ENCODE measurements at places on chromosomes 7 and 10.

GRCh38 chr7:155790666-155791065 lies 21.6 kb downstream of the SHH start:
- DNase-seq: no peak

DNA sequence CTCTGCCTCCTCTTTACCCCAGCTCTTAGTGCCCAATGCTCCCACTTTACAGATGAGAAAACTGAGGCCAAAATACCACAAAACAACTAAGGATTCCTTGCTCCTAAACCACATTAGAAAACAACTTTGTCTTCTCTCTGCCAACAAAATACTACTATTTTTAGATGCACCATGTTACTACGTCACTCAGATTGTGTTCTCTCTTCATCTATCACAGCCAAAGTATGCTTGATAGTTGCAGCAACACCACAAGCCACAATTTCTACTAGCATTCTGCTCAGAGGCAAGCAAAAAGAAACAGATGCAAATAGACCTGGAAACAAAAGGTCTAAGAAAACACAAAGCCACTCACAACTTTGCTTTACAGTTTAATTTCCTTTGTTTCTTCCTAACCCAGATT lies 3.3 kb upstream of the PDE1C start:
- DNase-seq: no peak

DNA sequence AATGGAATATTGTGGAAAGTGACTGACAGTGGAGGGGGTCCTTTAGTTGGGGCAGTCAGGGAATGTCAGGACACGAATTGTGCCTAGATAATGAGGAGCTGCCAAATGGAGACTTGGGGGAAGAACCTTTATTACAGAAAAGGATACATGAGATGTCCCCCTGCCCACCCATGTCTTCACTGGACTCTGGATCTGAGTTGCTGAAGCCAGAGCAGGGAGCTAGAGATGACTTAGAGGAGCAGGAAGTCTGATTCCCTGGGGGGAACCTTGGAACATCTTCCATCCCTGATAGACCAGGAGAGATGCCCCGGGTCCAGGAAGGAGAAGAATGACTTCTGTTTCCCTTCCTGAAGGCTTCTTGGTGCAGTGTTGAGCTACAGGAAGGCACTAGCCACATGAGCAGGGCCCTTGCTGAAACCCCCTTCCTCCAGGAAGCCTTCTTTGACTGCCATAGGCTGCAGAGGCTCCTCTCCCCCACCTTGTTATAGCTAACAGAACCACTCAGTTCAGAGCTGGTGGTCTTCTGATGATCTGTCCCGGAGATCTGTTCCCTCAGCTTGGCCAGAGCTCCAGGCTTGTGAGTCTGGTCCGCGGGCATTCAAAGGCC lies 747 bp upstream of the NEURL1 start:
- no peak for DNase-seq

DNA sequence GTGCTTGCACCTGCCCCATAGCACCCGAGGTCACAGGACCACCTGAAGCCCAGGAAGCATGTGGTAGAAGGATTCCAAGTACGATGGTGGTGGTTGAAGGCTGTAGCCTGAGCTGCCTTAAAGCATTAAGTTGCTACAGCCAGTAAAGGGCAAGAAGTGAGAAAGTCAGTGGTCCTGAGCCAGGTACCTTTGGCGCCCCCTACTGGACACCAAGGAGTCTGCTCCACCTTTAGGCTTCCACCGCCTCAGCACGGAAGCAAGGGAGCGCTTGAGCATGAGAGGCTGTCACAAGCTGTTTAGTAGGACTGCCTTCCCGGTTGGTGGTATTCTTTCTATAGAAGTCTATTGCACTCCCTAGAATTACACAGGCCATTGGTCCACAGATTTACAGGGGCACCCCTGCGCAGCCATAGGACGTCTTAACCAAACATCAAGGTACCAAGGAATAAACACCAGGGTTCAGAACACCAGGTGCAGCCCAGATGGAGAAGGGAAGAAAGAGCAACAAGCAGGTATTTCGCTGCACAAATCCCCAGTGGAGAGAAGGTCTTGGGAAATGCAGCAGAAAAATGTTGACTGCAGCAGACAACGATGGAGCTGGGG lies 2.2 kb downstream of the CRTAC1 start:
- no peak for DNase-seq

GRCh38 chr7:66211429-66211828 lies 6.3 kb downstream of the TPST1 start:
- no peak for DNase-seq

DNA sequence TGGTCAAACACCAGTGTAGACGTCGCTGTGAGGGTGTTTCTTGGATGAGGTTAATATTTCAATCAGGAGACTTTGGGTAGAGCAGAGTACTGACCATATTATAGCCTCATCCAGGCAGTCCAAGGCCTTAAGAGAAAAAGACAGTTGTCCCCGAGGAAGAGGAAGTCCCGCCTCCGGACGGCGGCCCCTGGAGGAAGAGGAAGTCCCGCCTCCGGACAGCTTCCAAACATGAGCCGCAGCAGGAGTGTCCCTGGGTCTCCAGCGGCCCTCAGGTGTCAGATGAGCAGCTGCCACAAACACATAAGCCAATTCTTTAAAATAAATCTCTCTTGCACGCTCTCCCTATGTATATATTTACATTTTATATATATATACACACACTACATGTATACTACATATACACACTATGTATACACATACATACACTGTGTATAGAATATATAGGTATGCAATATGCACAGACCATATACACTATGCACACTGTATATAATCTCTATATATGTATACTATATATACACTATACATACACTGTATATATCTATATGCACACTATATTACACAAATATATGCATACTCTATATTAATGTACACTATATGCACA lies 37.5 kb downstream of the PWWP2B start:
- no peak for DNase-seq

DNA sequence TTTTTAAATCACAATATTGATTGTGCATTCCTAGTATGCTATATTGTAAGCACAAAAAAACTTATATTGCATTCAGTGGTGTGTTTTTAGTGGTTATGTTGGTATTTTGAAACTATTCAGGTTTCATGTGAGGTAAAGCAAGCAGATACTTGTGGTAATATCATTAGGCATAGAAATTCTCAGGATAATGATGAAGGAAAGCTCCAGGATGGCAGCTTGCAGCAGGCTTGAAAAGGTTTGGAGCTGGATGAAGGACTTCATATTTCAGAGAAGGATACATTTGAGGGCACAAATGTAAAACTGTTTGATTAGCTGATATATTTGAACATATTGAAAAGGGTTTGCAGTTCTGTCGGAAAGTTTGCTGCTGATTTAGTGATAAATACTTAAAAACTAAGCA lies 17.5 kb downstream of the TRIM24 start:
- no peak for DNase-seq

Measured in vagina (tissue), 2 donors.